ENCODE measurements at places on chromosomes 1 and 21.

GRCh38 chr1:211641044-211641800 lies 34.2 kb downstream of the NEK2 start:
- DNase-seq = no peak

GRCh38 chr1:153597206-153597605 lies 15.7 kb downstream of the S100A16 start:
- DNase-seq = no peak

GRCh38 chr1:193068013-193068412 lies 8.6 kb downstream of the RO60 start:
- no peak for DNase-seq

GRCh38 chr21:24045775-24046215 lies 1561.5 kb downstream of the MRPL39 start:
- no peak for DNase-seq

GRCh38 chr1:221667504-221667903 lies 74.4 kb downstream of the DUSP10 start:
- DNase-seq = no peak

GRCh38 chr1:212955961-212956620 lies 5.8 kb downstream of the VASH2 start:
- DNase-seq = no peak

DNA sequence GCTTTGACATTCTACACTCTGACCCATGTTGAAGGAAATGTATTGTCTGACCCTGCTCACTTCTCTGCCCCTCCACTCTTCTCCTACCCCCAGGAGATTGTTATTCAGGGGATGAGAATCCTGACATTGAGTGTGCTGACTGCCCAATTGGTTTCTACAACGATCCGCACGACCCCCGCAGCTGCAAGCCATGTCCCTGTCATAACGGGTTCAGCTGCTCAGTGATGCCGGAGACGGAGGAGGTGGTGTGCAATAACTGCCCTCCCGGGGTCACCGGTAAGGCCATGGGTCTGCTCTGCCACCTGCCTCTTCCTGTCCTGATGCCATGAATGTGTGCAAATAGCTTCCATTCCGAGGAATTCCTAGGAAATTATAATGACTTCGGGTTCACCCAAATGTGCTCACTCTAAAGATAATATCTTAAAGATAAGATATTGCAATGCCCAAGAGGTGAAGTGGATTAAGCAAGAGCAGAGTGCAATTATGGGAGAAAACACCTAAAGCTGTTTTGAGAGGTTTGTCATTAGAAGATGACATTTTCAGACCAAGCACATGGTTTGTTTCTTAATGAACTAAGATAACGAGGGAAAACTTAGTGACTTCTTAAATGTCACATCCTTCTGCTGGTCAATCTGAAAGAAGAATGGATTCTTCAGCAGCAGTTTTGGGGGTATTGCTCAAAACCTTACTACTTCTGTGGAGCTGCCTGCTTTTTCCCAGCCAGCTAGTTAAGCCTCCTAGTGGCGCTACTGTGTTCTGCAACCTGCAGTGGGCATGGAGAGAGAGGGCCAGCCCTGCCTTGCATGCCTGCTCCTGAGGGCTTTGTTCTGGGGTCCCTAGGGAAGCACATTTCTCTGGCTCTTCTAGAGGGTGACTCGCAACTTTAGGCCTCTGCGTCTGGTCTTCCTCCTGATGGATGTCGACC lies 41.6 kb downstream of the LAMC2 start:
- no peak for DNase-seq

DNA sequence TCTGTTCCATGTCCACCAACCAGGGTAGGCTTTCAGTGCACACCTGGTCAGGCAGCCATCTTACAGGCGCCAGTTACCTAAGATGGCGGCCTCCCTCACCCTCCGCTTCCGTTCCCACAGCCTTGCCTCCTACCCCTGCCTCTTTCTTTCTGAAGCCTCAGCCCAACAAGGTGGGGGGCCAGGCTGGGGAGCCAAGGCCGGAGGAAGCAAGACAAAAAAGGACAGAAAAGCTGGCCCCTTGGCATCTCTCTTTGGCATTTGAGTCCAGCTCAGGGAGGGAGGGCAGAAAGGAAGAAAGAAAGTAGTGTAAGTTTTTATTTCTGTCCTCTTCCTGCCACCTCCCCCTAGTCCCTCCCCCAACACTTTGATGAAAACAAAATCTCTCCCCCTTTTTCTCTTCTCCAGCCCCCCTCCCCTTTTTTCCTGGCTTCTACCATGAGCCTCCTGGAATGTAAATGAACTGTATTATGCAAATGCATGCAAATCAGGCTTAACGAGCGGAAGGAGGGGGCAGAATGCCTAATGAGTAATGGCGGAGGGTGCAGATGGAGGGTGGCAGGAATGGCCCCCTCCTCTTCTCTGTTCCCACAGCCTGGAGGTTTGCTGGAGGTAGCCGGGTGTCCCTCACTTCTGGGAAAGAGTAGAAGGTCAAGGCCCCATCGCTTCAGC lies 43.8 kb downstream of the RHBG start:
- no peak for DNase-seq

GRCh38 chr1:91523482-91523881 lies 22.8 kb downstream of the CDC7 start:
- no peak for DNase-seq

- no peak for DNase-seq
Observed at GRCh38 chr1:94183197-94183815, 54.1 kb downstream of the ARHGAP29 start.

GRCh38 chr1:93919780-93920179 lies 10.6 kb upstream of the GCLM start:
- DNase-seq = no peak

DNA sequence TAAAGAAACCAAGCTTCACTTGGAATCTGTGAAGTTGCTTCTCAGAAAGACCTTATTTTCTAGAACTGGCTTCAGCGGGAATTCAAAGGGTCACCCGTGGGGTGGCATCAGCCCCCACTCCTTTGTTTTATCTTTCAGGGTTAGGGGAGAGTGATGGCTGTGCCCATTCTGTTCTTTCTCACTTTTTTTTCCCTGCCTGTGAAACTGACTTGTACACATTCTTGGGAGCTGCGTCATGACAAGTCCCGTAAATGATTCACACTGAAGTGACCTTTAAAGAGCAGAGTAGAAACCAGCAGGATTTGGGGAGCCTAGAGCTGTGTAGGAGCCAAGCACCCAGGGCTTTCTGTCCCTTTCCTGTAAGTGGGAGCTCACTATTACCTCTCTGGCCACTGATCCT lies 43.8 kb downstream of the SLC44A3 start:
- no peak for DNase-seq

GRCh38 chr1:36705629-36706028 lies 222.9 kb upstream of the CSF3R start:
- no peak for DNase-seq

- DNase-seq = no peak
Observed at GRCh38 chr1:71339238-71339637, 258.4 kb upstream of the ZRANB2 start.

GRCh38 chr1:84698151-84699110 lies 8.2 kb upstream of the SSX2IP start:
- no peak for DNase-seq

GRCh38 chr1:14238472-14239307 lies 359.8 kb upstream of the KAZN start:
- DNase-seq = no peak

- DNase-seq = no peak
Observed at GRCh38 chr1:89274411-89274857, 1.8 kb upstream of the GBP5 start.

DNA sequence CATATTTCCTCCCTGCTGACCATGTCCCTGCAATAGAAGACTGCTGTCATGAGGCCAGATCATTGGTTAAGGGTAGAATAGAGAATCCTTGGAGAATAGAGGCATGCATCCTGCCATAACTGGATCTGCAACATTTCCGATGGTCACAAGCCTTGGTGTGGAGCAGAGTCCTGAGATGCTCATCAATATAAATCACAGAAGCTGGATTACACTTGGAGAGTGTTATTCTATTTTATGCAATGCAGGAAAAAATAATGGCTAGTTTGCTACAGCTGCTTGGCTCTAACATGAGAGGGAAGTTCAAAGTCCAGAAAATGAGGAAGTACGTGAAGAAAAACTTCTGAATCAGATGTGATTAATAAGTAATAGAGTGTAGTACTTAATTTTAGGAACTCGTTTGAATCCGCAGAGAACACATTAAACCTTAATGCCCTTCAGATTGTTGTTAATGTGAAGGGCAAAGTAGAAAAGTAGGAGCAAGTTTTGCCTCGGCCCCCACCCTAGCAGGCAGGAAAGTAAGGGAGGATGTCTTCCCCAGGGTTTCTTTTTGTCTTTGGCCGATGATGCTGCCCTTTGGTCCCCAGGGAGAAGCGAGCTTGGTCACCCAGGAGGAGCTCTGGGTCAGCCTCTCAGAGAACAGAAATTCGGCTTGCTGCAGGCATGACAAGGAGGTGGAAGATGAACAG lies 59.5 kb downstream of the KCNK1 start:
- no peak for DNase-seq

DNA sequence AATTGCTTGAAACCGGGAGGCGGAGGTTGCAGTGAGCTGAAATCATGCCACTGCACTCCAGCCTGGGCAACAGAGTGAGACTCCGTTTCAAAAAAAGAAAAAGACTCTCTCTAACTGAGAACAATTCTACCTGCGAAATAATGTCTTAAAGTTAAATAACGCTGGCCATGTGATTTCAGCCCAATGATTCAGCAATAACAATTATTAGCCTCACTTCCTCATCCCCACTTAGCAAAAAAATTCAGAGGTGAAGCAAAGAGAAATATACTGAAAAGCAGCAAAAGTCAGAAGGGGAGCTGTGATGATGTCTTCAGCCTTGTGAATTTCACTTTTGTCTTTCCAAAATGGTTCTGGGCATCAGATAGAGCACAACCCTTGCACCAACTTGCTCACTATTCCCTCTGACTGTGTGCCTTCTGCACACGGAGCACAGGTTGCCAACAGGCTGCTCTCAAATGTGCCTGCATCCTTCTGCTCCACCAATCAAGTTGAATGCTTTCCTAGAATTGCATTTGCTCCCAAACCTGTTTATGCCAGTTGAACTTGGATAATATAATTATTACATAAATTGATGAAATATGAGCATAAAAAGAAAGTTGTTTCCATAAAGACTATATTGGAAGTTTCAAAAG lies 79.8 kb upstream of the IPO9 start:
- no peak for DNase-seq

GRCh38 chr1:56036479-56036878 lies 542.9 kb downstream of the PLPP3 start:
- no peak for DNase-seq

DNA sequence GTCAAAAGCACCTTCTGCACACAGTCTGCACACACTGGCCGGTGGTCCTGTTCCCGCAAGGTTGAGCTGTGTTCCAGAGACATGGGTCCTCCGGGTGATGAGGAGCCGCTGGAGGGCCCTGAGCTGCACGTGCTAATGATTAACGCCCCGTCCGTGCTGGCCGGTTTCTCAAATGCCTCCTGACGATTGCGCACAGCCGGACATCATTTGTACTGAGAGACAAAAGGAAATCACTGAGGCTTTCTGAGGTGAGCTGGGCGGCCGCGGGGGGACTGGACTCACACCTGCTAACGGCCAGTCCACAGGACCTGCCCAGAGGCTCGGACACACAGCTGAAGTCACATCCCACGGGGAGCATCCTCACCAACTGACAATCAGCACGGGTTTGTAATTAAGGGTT lies 29.2 kb downstream of the POFUT2 start:
- no peak for DNase-seq

- DNase-seq = no peak
Observed at GRCh38 chr1:165580931-165581871, 37.4 kb downstream of the LRRC52 start.

GRCh38 chr1:15605398-15606383 lies 11.6 kb upstream of the DDI2 start:
- no peak for DNase-seq

DNA sequence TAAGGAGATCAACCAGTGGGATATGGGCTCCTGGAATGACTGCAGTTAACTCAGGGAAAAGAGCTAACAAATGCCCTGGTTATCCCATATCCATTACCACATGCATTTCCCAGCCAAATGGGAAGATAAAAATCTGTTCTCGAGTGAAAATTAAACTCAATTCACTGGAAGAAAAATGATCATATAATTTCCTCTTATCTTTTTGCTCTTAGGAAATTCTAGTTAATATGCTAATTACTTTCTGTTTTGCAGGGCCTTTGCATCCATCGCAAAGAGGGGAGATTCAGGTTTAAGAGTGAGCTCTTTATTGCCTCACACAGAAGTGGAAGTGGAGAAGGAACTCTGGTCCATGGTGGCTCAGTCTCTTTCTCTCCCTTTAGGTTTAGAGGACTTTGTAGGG lies 3.9 kb upstream of the IL24 start:
- no peak for DNase-seq

- DNase-seq = no peak
Observed at GRCh38 chr1:30895382-30895943, 13.1 kb downstream of the SDC3 start.

GRCh38 chr1:1318777-1319645 lies 5.4 kb downstream of the INTS11 start:
- no peak for DNase-seq

DNA sequence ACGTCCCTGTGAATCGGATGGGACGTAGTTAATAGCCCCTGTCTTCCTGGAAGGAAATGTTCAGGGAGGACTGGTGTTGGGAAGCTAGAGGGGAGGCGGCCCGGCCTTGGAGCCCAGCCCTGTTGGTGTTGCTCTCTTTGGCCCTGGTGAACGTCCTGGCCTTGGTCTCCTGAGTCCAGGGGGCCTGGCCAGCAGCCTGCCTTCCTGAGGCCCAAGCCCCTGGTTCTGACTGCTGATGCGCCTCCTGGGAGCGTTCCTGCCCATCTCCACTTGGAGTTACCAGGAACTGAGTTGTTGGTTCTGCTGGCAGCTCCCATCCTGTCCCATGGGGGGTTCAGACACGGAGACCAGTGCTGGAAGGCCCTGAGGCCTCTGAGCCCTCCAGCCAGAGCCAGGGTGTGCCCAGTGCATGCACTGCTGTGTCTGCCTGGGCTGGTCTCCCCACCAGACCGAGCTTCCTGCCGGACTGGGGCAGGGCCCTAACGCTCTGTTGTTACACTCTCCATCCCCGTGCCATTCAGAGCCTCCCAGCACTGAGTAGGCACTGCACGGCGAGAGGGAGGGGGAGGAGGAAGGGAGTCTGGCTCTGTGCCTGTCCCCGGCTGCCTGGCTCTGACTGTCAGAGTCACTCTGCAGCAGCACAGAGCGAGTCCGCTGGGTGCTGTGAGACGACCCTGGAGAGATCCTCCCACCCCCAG lies 382.5 kb upstream of the VAMP3 start:
- no peak for DNase-seq

GRCh38 chr1:116389013-116389412 lies 16.0 kb downstream of the ATP1A1 start:
- no peak for DNase-seq
